ENCODE measurements at places on chromosomes 3 and 15.

DNA sequence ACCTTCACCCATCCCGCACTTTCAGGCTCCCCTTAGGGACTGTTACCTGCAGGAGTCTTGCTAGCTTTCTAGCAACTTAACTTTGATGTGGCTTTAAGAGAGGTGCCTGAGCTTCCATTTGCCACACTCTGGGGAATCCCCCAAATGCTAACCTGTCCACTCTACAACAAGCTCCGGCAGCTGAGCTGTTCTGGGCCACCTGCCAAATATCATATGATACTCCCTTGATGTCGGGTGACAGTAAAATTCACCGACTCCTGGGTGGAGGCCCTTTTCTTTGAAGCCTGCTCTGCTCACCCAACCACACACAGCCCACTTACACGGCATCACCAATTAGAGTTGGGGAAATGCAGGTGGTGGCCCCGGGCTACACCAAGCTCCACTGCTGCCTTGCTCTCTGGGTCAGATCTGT lies 38.0 kb upstream of the XCR1 start:
- peak; percentile 83 for DNase-seq

GRCh38 chr3:68984011-68984530 lies 29.4 kb downstream of the EOGT start:
- no peak for DNase-seq

- no peak for DNase-seq
Observed at GRCh38 chr15:64622410-64623260, 152.8 kb downstream of the RBPMS2 start.

DNA sequence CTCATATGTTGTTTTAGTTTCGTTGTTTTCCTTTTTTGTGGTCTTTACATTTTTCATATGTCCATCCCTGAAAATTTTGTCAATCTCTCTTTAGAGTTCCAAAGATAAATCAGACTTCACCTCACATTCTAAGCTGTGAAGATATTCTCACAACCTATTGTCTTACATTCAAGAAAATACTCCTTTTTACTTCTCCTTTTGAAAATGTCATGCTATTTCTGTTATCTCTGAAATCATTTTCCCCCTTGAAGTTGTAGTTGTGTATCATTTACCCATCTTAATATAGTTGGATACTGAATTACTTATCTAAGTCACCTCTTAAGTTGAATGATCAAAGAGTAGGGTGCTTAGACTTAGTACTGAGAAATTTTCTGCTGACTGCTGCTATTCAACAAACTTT lies 74.3 kb downstream of the DCUN1D1 start:
- DNase-seq = no peak

DNA sequence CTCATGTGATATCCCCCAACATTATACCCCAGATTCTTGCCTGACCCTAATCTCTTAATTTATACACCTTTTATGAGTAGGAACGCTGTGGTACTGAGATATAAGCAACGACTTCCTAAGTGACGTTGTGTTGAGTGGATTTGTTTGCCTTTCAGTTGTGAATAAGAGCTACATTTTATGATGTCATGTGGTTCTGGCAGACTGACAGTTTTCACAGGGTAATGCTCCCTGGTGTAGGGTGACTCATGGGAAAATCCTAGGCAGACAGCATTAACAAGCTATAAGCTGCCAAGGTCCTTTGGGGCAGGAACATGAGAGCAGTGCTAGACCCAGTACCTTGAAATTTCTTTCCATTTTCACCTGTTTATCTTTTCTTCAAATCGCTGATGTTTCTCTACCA lies 11.2 kb downstream of the C3orf52 start:
- DNase-seq = peak; percentile 96

GRCh38 chr3:172461530-172462138 lies 13.4 kb upstream of the GHSR start:
- DNase-seq = peak; percentile 61

DNA sequence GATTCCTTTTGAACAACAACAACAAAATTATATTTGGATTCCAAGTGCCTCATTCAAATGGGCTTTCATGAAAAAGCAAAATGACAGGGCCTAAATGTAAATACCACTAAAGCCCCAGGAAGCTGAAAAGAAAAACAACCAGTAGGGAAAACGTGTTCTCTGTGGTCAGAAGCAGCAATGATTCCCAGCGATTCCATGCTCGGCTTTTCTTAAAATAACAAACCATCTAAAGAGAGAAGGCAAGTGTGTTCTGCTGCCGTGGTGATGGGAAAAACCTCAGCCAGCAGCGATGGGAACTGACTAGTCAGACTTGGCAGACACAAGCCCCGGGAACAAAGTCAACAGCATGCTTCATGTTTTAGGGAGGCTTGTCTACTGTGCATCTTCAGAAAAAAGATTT lies 153.6 kb downstream of the TNIK start:
- DNase-seq = no peak

GRCh38 chr3:135249186-135249585 lies 454.1 kb downstream of the EPHB1 start:
- no peak for DNase-seq

DNA sequence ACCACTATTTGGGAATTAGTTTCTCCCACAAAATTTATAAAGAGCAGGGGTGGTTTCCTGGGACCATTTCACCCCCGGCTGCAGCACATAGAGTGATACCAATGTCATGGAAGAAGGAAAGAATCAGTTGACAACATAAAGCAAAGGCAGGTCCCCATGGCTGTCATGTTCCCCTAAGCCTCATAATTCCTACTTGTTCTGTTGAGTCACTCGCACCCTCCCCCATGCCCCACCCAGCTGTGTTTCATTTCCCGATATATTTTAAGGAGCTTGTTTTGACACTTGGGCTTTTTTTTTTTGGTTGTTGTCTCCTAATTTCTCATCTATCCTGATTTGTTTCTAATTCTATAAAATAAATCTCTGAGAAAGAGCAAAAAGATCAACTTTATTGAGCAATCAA lies 24.9 kb downstream of the ERC2 start:
- no peak for DNase-seq

- no peak for DNase-seq
Observed at GRCh38 chr3:152550284-152550683, 281.6 kb downstream of the MBNL1 start.

DNA sequence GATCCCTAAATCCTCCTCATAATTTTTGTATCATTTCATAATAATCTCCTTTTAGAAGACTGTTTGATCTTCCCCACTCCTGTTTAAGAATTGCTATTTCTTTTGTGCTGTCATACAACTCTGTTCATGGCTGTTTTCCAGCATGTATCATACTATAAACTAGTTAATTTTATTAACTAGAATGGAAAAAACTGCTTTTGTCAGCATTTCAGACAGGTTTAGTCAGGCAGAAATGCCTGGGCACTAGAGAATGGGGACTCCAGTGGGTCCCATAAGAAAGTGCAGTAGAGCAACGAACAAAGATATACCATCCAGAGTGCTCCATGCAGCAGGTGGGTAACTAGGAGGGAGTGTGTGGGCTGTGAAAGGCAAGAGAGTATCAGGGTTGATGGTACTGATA lies 523.9 kb downstream of the PLOD2 start:
- no peak for DNase-seq

GRCh38 chr3:142647856-142648255 lies 51.7 kb downstream of the PLS1 start:
- DNase-seq = peak; percentile 40

GRCh38 chr15:69691307-69692015 lies 238.8 kb downstream of the RPLP1 start:
- DNase-seq = no peak

- no peak for DNase-seq
Observed at GRCh38 chr15:91711384-91712033, 142.0 kb upstream of the SLCO3A1 start.

DNA sequence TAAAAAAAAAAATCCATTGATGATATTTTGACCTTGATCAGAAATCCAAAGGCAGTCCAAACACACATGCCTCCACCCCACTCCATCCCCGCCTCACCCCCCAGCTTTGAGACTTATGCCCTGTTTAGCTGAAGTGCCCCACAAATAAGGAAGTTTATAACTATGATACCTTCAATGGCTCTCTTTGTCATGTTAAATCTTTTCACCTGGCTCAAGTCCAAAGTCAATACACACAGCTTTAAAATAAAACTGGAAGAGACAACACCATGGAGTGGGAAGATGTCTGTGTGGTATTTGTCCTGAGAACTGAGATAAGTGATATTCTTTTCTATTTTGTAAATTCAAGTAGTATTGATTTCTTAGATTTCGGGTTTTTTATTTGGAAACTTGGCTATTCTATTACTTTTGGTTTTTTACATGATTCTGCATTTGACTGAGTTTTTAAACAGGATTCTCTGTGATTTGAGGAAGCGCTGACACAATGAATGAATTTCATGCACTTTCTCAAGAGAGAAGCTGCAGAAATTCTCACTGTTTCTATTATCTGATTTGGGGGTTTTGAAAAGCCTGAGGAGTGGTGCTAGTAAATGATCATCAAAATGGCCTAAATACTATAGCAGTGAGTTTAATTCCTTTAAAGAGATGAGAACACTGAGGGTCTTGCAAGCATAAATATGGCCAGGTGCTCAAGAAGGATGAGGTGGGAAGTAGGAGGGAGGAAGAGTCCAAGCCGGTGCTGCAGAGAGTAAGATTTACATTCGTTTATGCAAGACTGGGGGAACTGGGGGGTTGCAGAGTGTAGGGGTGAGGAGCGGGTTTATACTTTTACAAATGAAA lies 5.2 kb downstream of the FOXB1 start:
- peak; percentile 73 for DNase-seq

- DNase-seq = no peak
Observed at GRCh38 chr15:63246691-63247469, 30.5 kb upstream of the APH1B start.

DNA sequence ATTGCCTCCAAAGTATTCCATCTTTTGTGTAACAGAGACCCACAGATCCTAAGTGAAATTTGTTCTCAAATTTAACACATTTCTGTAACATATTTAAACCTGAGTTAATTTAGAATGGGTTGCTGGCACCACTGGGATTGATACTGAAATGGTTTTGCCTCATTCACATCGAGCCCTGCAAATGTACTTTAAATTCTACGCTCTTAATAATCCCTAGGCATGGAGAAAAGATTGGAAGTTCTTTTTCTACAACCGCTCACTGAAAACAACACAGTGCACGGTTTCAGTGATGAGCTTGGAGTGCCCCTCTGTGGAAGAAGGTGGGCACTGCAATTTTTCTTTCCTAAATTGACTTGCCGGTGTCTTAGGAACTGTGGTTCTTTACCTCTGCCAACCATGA lies 109.9 kb upstream of the ATP11B start:
- peak; percentile 83 for DNase-seq

- DNase-seq = no peak
Observed at GRCh38 chr15:56042982-56043980, 49.9 kb upstream of the NEDD4 start.

- DNase-seq = no peak
Observed at GRCh38 chr3:126982126-126982470, 817 bp upstream of the PLXNA1 start.

DNA sequence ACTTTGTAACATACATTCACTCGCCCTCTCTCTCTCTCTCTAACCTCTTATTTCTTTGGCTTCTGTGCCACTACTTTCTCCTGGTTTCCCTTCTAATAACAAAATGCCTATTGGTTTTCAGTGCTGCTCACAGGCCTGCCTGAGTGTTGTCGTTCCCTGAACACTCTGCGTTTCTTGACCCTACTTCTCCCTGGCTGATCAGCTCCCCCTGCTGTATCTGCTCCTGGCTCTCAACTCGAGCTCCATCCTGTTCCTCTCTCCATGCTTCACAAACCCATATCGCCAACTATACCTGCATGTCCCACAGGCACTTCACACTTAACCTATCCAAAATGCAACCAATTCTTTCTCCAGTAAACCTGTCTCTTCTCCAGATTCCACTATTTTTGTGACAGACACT lies 111.4 kb downstream of the OPA1 start:
- DNase-seq = no peak

DNA sequence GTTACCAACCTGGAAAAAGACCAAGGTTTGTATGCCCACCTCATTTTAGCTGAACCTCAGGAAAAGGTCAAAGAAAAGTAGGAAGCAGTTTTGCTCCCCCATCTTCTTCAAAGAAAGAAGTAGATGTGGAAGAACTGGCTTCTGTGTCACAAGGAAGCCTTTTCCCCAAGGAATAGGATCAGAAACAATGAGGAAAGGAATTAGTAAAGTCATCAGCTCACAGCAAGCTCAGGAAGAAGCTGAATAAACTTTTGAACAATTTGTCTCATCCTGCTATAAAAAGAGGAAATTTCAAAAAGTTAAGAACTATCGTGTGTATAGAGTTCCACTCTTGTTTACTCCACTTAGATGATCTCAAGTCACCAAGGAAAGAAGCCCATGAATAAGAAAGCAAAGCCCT lies 174.2 kb downstream of the PDE8A start:
- no peak for DNase-seq

GRCh38 chr3:10977892-10978510 lies 14.5 kb upstream of the SLC6A1 start:
- no peak for DNase-seq

DNA sequence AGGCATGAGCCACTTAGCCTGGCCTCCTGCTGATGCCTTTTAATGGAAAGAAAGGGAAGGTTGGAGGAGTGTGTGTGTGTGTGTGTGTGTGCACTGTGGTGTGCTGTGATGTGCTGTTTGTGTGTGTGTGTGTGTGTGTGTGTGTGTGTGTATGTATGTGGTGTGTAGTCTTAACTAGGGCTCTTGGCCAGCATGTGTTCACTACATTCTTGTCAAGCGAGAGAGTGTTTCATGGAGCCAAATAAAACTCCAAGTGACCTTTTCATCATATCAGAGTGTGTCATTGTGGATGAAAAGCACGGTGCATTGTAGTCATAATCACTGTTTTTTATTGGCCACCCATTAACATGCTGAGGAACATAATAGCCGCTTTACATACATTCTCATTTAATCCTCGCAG lies 30.8 kb upstream of the BHLHE40 start:
- no peak for DNase-seq

DNA sequence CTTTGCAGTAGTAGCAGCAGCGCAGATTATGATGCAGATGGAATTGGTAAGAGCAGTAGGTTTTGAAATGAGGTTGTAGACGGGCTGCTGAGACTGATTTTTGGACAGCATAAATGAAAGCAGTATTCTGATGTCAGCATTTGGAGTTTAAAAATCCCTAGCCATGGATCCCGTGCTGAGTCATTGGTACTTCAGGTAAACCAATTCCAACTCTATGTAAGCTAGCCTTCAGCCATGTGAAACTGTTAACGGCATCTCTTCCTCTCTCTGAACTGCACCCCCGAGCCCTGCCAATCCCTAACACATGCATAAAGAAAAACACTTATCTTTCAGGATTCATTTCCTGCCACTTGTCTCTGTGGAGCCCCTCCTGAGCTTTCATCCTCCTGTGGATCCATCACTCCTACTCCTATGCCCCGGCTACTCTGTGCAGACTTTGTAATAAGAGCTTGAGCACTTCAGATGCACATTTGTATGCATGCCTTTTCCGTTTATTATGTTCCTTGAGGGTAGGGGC lies 119.0 kb downstream of the AKAP13 start:
- peak; percentile 73 for DNase-seq
